ENCODE measurements at places on chromosomes 4 and X. TPM values are rescaled to one million over a fixed set of nuclear protein-coding genes. Genes with fewer than 3 reads are reported as not detected.

The CNKSR2 gene
- total RNA-seq, result 1.6 TPM

GRCh38 chr4:147901388-147901787 is 169.5 kb downstream of the ARHGAP10 start:
- H3K36me3 ChIP-seq, result peaks cover 24% of the 10 kb centered on the region
- H3K27ac ChIP-seq, result no peak overlapping the region
- DNase-seq, result no peak
- no peak overlapping the region for H3K4me3 ChIP-seq
- H3K27me3 ChIP-seq, result no peaks in the 10 kb centered on the region

GRCh38 chrX:18676470-18676869 is 4.6 kb upstream of the RS1 start:
- no peak overlapping the region for H3K27ac ChIP-seq
- H3K4me1 ChIP-seq, result no peaks in the 10 kb centered on the region
- no peaks in the 10 kb centered on the region for H3K27me3 ChIP-seq

DNA sequence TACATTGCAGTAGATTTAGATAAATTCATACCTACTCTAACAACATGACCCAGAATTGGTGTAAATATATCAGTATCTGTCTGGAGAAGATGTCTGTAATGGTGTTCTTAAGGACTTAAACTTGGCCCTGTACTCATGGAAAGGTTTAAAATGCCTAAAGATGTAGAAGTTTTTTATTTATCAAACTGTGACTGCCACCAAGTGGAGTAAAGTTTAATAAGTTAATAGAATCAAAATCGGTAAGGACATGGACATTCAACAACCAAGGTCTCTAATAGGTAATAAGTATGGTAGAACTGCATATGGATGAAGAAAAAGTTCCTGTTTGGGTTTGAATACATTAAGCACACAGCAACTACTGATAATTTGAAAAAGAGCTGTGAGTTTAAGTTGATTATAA is 474.0 kb upstream of the NDST3 start:
- no peak overlapping the region for H3K4me3 ChIP-seq
- H3K4me1 ChIP-seq, result no peaks in the 10 kb centered on the region
- no peak overlapping the region for H3K27ac ChIP-seq

DNA sequence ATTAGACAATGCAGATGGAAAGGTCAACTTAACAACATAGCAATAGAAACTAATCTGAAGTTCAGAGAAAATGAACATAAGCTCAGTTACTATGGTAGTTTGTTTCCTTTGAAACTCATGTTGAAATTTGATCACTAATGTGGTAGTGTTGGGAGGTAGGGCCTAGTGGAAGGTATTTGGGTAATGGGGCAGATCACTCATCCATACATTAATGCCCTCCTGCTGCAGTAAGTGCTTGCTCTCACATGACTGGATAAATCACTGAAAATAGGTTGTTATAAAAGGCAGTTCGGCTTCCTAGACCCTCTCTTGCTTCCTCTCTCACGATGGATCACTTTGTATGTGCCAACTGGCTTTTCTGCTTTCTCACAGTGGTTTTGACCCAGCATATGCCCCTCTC is 567.4 kb upstream of the GALNT7 start:
- no peak overlapping the region for H3K27ac ChIP-seq
- H3K36me3 ChIP-seq, result no peaks in the 10 kb centered on the region
- no peak overlapping the region for H3K4me3 ChIP-seq

The SMIM10L2A gene
- total RNA-seq, result 5.0 TPM

DNA sequence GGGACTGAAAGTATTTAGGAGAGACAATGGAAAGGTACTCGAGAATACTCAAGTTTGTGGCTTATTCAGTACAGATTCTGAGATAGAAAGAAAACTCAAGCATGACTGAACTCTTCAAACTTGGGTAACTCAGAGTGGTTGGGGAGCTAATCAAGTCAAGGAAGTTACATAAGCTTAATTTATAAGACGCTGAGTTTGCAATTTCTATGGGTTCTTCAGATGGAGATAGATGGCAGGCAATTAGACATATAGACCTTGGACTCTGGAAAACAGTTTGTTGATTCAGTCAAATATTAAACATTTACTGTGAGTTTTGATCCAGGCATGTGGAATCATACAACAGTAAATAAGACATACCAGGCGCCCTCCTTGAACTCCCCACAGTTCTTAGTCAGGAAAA is 1749.9 kb upstream of the TENM3 start:
- no peak overlapping the region for H3K27ac ChIP-seq
- no peaks in the 10 kb centered on the region for H3K36me3 ChIP-seq
- no peak overlapping the region for H3K4me3 ChIP-seq
- no peaks in the 10 kb centered on the region for H3K4me1 ChIP-seq

DNA sequence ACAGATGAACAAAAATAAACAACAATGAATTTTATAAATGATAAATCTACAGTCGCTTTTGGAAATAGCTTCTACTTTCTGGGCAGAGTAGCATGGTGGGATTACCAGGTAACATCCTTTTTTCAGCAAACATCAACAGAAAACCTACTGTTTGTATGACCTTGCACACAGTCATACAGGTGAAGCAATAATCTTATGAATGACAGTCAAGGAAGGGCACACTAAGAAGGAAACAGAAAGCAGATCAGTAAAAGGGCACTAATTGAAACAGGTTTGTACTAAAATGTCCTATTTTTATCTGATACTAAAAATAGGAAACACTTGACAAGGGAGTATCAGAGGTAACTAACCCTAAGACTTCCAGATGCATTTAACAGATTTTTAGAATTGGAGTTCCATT is 108.9 kb downstream of the DLG3 start:
- no peaks in the 10 kb centered on the region for H3K4me1 ChIP-seq
- no peak overlapping the region for H3K4me3 ChIP-seq
- H3K27me3 ChIP-seq, result no peaks in the 10 kb centered on the region
- H3K36me3 ChIP-seq, result no peaks in the 10 kb centered on the region
- DNase-seq, result no peak

- H3K4me3 ChIP-seq, result no peak overlapping the region
- no peaks in the 10 kb centered on the region for H3K36me3 ChIP-seq
- peaks cover 5% of the 10 kb centered on the region for H3K4me1 ChIP-seq
- no peaks in the 10 kb centered on the region for H3K27me3 ChIP-seq
- DNase-seq, result no peak
These were observed 171.6 kb downstream of the NR3C2 start for GRCh38 chr4:148270630-148271029.

- no peak overlapping the region for H3K27ac ChIP-seq
- no peak overlapping the region for H3K4me3 ChIP-seq
- H3K4me1 ChIP-seq, result no peaks in the 10 kb centered on the region
- no peak for DNase-seq
- H3K36me3 ChIP-seq, result no peaks in the 10 kb centered on the region
These were observed 687.1 kb upstream of the MAGEB2 start for GRCh38 chrX:29528281-29528680.

The CLTRN gene
- total RNA-seq, result not detected

GRCh38 chr4:173698557-173699262 is 168.7 kb upstream of the HAND2 start:
- H3K27me3 ChIP-seq, result no peaks in the 10 kb centered on the region
- DNase-seq, result no peak

GRCh38 chr4:54446581-54446980 is 211.2 kb upstream of the KIT start:
- no peak overlapping the region for H3K4me3 ChIP-seq
- H3K27ac ChIP-seq, result no peak overlapping the region
- H3K36me3 ChIP-seq, result no peaks in the 10 kb centered on the region
- no peaks in the 10 kb centered on the region for H3K4me1 ChIP-seq
- no peaks in the 10 kb centered on the region for H3K27me3 ChIP-seq

- H3K36me3 ChIP-seq, result no peaks in the 10 kb centered on the region
- H3K4me3 ChIP-seq, result no peak overlapping the region
- H3K4me1 ChIP-seq, result peaks cover 15% of the 10 kb centered on the region
- no peaks in the 10 kb centered on the region for H3K27me3 ChIP-seq
These were observed 21.0 kb upstream of the USP53 start for GRCh38 chr4:119191505-119191904.

The CYTL1 gene
- 0.68 TPM for total RNA-seq

DNA sequence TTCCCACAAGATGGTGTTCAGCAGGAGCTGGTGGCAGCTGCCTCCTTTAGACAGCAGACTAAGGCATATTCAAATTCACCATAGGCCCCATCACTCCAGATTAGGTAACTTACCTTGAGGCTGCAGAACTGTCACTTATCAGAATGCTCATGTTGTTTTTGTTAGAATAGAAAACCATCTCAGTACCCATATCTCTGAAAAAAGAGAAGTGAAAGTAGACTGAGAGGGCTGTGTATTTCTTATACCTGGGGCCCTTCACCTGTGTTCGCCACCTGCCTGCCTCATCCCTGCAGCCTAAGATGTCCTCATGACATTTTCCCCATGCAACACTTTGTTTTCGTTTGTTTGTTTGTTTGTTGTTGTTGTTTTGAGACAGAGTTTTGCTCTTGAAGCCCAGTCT is 32.9 kb upstream of the SPRY1 start:
- no peaks in the 10 kb centered on the region for H3K36me3 ChIP-seq
- DNase-seq, result no peak

GRCh38 chrX:7704205-7704604 is 138.8 kb upstream of the VCX start:
- no peaks in the 10 kb centered on the region for H3K4me1 ChIP-seq
- H3K27me3 ChIP-seq, result no peaks in the 10 kb centered on the region
- H3K4me3 ChIP-seq, result no peak overlapping the region
- H3K36me3 ChIP-seq, result no peaks in the 10 kb centered on the region
- H3K27ac ChIP-seq, result no peak overlapping the region

- no peak overlapping the region for H3K27ac ChIP-seq
- H3K27me3 ChIP-seq, result no peaks in the 10 kb centered on the region
- no peak overlapping the region for H3K4me3 ChIP-seq
- no peaks in the 10 kb centered on the region for H3K36me3 ChIP-seq
- H3K4me1 ChIP-seq, result no peaks in the 10 kb centered on the region
These were observed 187.2 kb upstream of the SPRY1 start for GRCh38 chr4:123209436-123209835.

GRCh38 chr4:119238068-119238722 is 25.7 kb downstream of the USP53 start:
- DNase-seq, result no peak
- H3K4me1 ChIP-seq, result peaks cover 10% of the 10 kb centered on the region
- no peak overlapping the region for H3K4me3 ChIP-seq
- peaks cover 41% of the 10 kb centered on the region for H3K36me3 ChIP-seq
- no peak overlapping the region for H3K27ac ChIP-seq
- no peaks in the 10 kb centered on the region for H3K27me3 ChIP-seq

GRCh38 chr4:38111717-38112116 is 151.5 kb downstream of the PTTG2 start:
- H3K4me3 ChIP-seq, result no peak overlapping the region
- H3K27ac ChIP-seq, result no peak overlapping the region

The GC gene
- not detected for total RNA-seq

GRCh38 chrX:146189371-146189770 is 371.7 kb downstream of the SLITRK2 start:
- no peak overlapping the region for H3K27ac ChIP-seq
- H3K4me3 ChIP-seq, result no peak overlapping the region
- no peaks in the 10 kb centered on the region for H3K27me3 ChIP-seq
- DNase-seq, result no peak

The GABRG1 gene
- not detected for total RNA-seq

The F11 gene
- total RNA-seq, result not detected

DNA sequence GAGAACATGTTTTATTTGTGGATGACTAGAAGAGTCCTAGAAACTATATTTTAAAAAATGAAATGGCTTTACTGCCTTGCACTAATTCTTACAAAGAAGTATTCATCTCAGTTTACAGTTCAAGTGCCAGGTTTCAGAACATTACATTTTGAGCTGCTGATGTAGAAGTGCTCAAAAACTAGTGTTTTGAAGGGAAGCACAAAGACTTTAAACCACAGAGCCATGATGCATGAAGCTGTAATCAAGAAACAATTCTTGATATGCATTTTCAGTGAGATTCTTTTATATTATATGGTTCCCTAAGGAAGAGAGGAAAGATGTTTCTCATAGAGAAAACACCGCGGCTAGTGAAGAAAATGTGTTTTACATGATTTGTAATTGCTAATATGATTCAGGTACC is 1163.0 kb downstream of the RAPGEF2 start:
- no peaks in the 10 kb centered on the region for H3K36me3 ChIP-seq
- no peak overlapping the region for H3K27ac ChIP-seq
- H3K4me3 ChIP-seq, result no peak overlapping the region
- no peak for DNase-seq
- no peaks in the 10 kb centered on the region for H3K27me3 ChIP-seq

DNA sequence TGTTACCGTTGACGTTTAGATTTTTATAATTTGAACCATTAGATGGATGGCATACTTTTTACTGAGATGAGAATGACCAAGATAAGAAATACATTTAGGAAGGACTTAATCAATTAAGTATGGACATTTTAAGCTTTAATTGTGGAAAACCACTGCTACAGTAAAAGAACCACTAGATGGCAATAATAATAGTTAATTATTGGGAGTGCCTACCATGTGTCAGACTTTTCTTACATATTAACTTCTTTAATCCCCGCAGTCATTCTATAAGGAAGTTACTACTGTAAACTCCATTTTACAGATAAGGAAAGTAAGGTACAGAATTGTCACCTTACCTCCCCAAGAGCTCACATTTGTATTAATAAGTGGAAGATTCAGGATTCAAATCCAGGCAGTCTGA is 48.5 kb upstream of the MYOZ2 start:
- no peaks in the 10 kb centered on the region for H3K27me3 ChIP-seq
- no peak overlapping the region for H3K27ac ChIP-seq
- no peak for DNase-seq
- H3K4me1 ChIP-seq, result no peaks in the 10 kb centered on the region
- no peaks in the 10 kb centered on the region for H3K36me3 ChIP-seq

The FAM9C gene
- total RNA-seq, result not detected

GRCh38 chr4:25101836-25102235 is 58.4 kb downstream of the SEPSECS start:
- H3K27ac ChIP-seq, result no peak overlapping the region
- peaks cover 4% of the 10 kb centered on the region for H3K27me3 ChIP-seq
- DNase-seq, result no peak
- H3K4me3 ChIP-seq, result no peak overlapping the region
- H3K36me3 ChIP-seq, result no peaks in the 10 kb centered on the region

DNA sequence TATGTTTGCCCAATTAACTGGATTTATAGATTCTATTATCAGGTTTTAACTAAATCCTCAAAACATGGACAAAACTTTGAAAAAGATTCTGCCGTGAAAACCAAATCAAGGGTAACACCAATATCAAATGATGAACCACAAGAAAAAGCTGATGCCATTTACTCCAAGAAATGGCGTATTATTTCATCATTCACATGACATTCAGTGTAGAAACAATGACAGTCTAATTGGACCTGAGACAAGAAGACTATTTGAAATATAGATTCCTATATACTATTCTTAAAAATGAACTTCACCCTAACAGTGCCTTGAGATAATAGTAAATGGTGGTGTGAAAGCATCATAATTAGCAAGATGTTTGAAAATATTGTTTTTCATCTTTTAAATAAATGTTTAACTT is 4.8 kb downstream of the SLC25A31 start:
- no peak overlapping the region for H3K4me3 ChIP-seq
- no peaks in the 10 kb centered on the region for H3K4me1 ChIP-seq
- H3K27ac ChIP-seq, result no peak overlapping the region
- DNase-seq, result no peak
